CD4-positive, alpha-beta memory T cell (primary cell): ENCODE measurements at places on chromosomes 2 and 18.

GRCh38 chr2:239022437-239023260 is 174.8 kb downstream of the TWIST2 start:
- no peak for DNase-seq

DNA sequence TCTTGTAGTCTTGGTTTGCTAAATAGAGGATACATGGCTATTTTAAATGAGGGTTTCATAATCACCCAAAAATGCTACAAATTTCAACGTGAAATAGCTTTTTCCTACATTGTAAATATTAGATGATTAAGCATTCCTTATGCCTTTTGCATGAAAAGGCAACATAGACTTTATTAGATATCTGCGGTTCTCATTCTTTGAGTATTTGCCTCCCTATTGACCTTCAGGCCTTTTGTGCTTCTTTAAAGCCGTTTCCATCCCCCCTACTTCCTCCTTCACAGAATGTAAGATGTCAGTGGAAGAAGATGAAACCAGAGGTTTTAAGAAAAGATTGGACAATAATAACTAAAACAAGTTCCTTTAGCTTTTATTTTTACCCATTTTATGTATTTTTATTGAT is 144.1 kb downstream of the UBE2E3 start:
- DNase-seq: no peak

DNA sequence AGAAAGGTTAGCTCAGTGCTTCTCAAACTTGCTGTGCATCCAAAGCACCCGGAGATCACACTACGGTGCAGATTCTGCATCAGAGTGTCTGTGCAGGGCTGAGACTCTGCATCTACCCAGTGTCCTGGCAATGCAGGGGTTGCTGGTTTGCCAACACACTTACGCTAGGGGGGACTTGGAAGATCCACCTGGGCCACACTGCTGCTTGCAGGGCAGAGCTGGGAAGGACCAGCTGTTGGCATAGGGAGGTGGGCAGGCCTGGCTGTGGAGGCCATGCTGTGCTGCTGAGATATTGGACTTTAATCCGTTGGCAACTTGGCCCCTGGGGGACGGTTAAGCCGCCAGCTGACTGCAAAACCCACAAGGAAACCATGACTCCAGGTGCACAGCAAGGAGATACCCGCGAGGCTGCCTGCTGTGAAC is 397.6 kb upstream of the HS6ST1 start:
- DNase-seq: no peak

GRCh38 chr2:51710222-51710621 is 678.3 kb upstream of the NRXN1 start:
- DNase-seq: no peak

DNA sequence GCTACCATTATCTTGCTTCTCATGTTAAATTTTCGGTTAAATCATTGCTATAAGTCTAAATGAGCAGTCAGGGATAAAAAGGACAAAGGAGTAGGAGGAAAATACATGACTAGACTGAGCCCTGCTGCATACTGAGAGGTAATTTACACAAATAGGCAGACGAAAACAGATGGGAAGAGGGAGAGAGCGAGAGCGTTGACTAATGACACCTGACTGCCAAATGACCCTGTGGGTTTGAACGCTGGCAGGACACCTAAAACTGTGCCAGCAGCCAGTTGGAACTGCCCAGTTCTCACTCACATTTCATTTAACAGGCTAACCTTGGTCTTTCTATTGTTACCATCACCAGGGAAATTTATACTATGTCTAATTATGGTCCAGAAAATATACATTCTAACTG is 978.2 kb downstream of the CPS1 start:
- no peak for DNase-seq

DNA sequence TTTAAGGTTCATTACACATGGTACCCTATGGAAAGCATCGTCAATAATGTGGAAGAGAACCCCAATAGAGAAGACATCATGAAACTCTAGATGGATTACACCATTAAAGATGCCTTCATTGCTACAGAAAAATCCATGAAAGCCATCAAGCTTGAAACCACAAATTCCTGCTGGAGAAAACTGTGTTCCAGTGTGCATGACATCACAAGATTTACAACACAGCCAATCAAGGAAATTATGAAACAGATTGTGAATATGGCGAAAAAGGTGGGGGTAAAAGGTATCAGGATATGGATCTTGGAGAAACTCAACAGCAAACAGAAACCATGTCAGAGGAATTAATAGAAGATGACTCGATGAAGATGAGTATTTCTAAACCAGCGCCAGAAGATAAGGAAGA is 200.0 kb downstream of the SLC4A10 start:
- DNase-seq: no peak

DNA sequence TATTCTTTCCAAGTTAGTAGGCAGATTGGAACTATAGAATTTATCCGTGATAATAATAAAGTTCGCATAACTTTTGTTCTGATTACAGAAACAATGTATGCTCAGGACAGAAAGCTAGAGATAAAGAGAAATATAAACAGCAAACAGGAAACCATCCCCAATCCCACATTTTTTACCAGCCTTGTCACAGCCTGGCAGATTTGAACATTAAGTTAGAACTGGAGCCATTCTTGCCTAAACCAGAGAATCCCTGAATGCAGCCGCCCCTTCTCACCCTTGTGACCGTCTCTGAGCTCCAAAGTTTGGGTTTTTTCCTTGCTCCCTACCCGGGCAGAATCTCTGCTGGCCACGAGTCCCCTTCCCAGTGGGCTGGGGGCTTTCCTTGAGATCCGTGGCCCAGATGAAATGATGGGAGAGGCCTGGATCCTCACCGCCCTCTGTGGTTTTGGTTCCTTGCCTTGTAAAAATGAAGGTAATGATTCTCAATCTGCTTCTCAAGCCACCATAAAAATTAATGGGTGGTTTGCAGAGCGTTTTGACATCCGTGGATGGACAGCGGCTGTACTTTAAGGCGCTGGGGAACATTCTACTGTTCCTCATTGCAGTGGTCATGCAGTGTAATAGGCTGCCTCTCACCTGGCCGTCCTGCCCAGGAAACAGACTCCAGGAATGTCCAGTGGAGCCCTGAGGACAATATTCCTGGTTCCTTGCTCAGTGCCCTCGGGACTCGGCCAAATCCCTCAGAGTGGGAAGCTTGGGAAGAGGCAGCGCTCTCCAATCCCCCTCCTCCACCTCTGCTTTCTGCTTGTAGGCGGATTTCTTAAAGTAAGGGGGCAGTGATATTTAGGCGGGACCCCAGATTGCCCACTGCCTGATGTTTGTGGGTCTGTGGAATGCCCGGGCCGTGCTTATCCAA is 1.6 kb downstream of the SH3BP4 start:
- no peak for DNase-seq

GRCh38 chr18:44744161-44745121 is 63.8 kb downstream of the SETBP1 start:
- no peak for DNase-seq

DNA sequence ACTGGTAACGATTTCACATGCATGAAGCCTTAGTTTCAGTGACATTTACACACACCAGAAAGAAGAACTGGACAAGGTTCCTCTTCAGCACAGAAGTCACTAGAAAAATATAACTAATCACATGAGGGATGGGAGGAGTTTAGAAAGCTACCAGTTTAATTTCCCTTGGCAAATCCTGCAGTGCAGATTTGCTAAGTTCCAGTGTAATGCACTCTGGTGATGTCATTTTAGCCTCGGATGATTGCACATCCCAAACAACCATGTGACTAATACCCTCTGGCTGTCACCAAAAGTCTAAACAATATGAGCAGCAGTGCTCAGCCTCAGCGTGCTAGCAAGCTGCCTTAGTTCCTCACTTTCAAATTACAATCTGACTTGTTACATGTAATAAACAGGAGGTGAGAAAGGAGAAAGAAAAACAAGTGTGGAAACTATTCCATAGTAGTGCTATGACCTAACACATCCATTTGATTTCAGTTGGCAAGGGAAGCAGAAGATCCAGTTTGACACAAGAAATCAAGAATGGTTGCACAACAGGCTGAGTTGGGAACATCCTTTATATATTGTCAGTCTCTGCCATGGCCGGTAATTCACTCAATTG is 35.3 kb upstream of the PPP1CB start:
- DNase-seq: no peak

DNA sequence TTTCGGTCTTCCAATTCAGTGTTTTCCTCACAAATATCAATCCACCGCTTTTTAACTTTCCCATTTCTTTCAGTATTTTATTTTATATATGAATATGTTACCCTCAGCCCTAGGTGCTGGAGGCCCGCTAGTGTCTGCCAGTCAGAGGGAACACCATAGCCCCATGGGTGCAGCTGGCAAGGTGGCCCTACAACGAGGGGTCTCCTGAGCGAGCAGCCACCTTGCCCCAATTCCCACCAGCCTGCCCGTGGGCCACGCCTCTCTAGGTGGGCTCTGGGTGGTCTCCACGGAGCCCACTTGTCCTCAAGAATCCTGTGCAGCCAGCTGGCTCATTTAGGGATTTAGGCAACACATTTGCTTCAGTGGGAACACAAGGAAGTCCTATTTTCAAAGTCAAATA is 72.5 kb upstream of the RGPD5 start:
- no peak for DNase-seq

DNA sequence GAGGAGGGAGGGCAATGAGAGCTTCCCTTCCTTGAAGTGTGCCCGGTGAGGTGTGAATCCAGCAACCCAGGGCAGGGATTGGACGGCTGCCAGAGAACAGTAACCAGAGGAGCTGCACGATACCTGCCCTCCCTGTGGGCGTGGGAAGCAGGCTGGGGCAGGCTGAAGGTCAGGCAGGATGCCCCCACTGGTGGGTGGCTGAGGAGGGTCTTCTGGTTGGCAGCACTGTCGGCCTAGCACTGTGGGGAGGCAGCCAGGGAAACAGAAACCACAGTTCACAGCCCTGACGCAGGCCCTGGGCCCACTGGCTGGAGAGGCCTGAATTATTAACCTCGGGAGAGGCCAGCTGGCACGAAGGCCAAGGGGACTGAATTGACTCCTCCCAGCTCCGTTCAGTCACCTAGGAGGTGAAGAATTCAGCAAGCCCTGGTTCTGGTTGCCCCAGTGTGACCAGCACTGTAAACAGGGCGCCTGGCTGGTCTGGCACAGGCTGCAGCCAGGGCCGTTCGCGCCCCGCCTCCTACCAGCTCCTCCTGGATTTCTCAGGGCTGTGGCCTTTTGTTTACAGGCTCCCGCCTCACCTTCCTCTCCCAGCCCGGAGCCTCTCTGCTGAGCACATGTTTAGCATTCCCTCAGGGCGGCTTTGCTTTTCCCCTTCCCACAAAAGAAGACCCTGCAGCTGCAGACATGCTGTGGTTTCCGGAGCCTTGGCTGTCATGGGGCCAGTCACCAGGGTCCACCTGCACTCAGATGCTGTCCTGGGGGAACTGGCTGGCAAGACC is 97.8 kb downstream of the B3GNT2 start:
- no peak for DNase-seq

GRCh38 chr2:54482715-54483114 is 26.6 kb downstream of the SPTBN1 start:
- no peak for DNase-seq

- no peak for DNase-seq
Measured at GRCh38 chr18:6722690-6723089, 6.8 kb upstream of the ARHGAP28 start.

- DNase-seq: no peak
Measured at GRCh38 chr18:9008200-9008708, 94.2 kb upstream of the NDUFV2 start.

- no peak for DNase-seq
Measured at GRCh38 chr18:72194072-72194471, 350.1 kb downstream of the CBLN2 start.

DNA sequence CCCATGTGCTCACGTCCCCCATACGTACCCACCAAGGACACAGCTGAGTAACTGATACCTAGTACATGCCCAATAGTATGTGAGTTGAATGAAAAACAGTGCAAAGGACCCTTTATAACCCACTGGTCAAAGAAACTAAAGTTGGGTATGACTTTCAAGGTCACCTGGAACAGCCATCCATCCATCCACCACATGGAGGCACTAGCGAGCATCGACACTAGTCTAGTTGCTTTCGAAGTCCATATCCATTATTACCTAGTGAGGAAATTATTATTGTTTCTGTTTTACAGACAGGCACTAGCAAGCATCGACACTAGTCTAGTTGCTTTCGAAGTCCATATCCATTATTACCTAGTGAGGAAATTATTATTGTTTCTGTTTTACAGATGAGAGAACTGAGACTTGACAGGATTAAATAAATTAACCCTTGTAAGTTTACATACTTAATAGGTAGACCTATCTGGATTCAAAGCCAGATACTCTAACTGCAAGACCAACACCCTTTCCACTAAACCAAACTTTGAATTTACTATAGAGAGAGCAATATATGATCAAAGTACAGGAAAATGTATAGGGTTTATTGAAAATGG is 233.7 kb downstream of the METTL4 start:
- DNase-seq: peak; percentile 36

DNA sequence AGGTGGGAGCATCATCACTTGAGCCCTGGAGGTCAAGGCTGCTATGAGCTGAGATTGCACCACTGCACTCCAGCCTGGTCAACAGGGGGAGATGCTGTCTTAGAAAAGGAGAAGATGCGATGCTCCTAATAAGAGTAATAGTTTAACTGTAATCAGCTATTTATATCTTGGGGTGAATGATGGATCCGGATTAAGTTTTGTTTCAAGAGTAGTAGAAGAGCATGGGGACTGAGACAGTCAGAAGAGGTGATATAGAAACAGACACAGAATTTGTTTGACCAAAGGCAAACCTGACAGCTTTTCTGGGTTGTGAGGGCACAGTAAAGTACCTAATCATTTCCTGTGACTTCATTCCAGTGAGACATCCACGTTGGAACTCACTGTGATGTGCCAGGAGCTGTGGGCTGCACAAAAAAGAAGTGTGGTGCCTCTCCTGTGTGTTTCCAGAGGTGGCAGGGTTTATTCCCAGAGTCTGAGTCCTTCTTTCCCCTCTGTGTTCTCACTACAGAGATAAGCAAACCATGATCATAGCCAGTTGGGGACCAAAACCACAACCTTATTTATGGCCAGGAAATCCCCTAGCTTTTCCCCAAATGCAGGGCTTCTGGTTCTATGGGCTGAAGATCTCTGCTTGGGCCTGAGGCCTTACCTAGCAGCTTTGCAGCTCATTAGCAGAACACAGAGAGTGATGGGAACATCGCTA is 113.7 kb downstream of the XRCC5 start:
- no peak for DNase-seq

GRCh38 chr2:218979846-218980734 is 4.9 kb downstream of the FEV start:
- DNase-seq: peak; percentile 84

- no peak for DNase-seq
Measured at GRCh38 chr2:32067549-32067948, 4.2 kb downstream of the SPAST start.

GRCh38 chr2:168999668-169000213 is 31.4 kb downstream of the ABCB11 start:
- DNase-seq: no peak

DNA sequence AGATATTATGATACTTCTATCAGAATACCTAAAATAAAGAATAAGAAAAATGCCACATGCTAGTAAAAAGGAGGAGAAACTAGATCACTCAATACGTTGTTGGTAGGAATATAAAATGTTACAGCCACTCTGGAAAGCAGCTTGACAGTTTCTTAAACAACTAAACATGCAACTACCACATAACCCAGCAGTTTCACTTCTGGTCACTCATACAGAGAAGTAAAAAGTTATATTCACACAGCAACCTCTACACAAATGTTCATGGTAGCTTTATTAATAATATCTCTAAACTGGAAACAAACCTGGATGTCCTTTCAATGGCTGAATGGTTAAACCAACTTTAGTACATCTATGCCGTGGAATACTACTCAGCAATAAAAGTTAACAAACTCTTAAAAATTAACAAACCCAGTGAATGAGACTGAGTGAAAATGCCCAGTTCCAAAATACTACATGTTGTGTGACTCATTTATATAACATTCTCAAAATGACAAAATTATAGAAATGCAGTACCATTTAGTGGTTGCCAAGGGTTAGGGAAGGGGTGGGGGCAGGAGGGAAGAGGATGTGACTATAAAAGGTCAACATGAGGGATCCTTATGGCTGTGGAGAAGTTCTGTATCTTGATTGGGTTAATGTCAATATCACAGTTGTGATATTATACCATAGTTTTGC is 124.1 kb downstream of the MMADHC start:
- no peak for DNase-seq
